Suppressor macrophage treated with lipopolysaccharide for 1 hour (primary cell): ENCODE measurements at places on chromosomes 11 and 22.
A peak's percentile ranks its signal among the peaks of the same experiment; 100 is the strongest.

DNA sequence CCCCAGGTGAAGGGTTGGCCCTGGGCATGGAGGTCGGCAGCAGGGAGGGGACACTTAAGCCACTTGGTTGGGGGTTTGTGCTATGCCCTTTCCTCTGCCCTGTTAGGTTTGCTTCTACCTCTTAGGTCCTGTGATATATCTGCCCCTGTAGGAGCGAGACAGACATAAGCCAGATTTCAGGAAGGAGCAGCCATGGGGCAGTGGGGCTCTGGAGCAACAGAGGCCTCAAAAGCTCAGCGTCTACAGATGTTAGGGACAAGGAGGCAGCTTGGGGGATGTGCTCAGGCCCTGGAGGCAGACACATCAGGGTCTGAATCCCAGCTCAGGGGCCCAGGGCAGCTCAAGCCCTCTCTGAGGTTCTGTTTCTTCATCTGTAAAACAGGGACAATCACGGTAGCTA lies 27.2 kb upstream of the KCNQ1OT1 start:
- no peak for DNase-seq

DNA sequence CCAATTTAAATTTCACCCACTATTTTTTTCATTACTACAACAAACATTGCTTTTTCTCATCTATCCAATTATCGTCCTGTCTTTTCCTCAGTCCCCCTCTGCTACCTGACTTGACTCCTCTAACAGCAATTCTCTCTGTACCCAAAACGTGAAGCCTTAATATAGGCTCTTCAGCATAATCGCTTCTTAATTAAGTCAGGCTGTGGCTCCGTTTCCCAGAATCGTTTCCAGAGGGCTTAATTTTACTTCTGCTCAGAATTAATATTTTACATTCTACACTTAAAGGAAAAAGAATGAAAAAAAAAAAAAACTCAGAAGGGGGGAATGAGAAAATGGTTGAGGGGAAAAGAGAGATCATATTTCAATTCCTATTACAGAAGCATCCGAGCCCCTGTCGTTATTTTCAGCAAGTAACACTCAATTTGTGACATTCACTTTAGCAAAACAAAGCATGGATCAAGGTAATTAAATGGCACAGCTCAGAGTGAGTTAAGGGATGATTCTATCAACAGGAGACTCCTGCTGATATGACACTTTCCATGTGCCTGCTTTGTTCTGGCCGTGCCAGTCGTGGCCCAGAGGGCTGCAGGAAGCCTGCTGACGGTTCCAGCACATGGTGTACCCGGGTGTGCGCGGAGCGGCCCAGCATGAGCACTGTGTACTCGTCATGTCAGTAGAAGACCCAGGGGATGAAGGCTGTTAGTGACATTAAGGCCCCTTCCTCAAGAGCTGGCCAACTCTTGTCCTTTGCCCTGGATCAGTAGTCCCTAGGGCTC lies 272.5 kb downstream of the NTM start:
- no peak for DNase-seq

- DNase-seq = no peak
Observed at GRCh38 chr11:2834503-2835273, 50.9 kb downstream of the CDKN1C start.

- peak; percentile 96 for DNase-seq
Observed at GRCh38 chr22:35648066-35649025, at the start of gene APOL6. TSS of gene APOL6 (plus strand) at chr22:35648446. CDS start at chr22:35656426, 7,980 bp downstream.

- DNase-seq = peak; percentile 50
Observed at GRCh38 chr22:24466716-24467328, 28.3 kb upstream of the UPB1 start.

DNA sequence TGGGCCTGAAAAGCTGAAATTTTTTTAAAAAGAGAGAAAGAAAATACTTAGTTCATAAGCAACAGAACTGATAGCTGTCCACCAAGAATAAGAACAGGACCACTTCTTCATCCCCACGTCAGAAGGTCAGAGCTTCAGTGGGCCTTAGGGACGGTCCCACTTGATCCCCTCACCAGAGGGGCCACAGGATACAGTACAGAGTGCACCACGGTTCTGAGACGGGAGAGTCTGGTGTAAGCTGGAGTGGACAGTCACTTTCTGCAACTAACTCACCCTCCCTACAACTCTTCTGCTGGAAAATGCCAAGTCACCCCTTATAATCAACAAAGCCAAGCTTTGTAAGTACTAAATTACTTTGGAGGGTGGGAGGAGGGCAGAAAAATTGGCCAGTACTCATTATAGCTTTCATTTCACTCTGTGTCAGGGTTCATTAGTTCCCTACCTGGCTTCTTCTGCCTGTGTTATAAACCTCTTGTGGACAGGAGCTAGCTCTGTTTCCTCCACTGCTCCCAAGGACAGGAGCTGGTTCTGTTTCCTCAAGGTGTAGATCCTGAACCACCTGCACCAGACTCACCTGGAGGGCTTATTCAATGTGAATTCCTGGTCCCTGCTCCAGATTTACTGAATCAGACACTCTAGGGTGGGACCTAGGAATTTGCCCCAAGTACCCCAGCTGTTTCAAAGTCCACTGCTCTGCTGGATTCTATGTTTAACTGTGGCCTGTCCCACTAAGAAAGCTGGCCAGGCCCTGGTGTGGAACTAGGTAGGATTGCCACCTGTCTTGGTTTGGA lies 39.6 kb downstream of the SCGB1A1 start:
- DNase-seq = no peak

DNA sequence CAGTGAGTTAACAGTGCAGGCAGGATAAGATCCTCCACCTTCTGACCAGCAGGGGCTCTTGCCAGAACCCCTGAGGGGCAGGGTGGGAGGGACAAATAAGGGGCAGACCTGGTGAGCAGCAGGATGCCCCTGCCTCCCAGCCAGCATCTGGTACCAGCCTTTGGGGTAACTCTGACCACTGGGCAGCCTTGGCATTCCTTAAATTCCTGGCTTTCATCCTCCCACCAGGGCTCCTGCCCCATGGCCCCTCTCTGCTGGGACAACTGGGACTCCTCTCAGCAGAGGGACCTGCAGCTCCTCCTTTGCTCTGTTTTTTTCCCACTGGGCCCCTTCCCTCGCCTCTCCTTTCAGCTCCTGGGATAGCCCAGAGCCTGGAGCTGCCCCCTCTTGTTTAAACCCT lies 98.0 kb upstream of the CD82 start:
- DNase-seq = no peak

DNA sequence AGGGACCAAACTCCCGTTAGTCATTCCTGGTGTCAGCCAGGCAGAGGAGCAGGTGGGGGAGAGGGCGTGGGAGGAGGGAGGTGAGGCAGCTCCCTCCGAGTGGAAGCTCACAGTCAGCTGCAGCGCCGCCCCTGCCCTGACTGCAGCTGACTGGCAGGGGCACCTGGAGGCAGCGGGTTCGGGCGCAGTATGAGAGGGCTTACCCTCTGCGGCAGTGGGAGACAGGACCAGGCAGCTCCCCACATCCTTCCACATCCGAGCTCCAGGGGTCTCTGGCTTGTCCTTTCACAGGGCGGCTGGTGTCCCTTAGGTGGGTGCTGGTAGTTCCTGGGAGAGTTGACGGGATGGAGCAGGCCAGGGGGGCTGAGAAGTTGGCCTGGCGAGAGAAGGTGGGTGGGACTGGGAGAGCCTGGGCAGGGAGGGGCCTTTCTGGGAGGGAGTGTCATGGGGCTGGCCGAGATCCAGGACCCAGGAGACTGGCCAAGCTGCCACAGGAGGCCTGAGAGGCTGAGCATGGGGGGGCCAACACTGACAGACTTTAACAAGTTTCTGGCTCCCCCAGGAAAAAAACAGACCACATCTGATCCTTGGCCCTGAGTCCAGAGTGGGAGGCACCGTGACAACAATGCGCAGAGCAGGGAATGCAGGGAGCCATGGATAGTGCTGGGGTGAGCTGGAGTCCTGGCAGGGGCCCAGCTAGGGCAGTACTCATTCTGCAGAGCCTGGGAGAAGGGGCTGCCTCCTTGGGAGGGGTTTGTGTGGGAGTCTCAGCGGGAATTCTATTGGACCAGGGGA lies 4.9 kb downstream of the ADORA2A start:
- no peak for DNase-seq

GRCh38 chr11:72924568-72925190 lies 110.5 kb downstream of the ATG16L2 start:
- DNase-seq = peak; percentile 48

DNA sequence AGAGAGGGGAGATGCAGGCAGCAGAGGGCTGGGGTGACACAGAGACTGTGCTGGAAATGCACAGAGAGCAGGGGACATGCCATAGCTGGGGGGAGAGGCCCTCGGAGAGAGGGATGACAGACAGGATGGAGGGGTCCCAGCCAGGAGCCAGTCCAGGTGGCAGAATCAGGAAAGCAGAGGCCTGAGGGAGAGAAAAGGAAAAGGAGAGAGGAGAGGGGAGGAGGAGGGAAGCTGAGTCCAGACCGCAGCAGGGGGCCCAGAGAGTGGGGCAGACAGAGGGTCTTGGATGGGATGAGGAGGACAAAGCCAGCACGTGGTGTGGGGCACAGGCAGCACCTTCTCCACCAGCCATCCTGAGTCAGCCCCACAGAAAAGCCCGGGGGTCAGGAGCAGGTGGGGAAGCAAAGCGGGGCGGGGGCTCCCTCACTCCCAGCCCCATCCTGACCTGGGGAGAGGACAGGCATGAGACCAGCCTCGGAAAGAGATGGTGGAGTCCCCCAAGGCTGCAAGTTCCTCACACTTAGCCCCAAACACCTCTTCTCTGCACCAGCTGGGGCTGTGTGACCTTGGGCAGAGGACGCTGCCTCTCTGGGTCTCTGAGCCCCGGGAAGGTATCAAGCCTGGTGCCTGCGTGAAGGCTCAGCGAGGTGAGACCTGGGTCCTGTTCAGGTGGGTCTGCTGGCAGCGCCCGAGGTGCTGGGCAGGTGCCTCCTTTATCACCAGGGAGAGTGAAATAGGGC lies 48.0 kb downstream of the IGLL1 start:
- DNase-seq = no peak

- no peak for DNase-seq
Observed at GRCh38 chr11:65648997-65649493, 11.1 kb downstream of the SIPA1 start.

DNA sequence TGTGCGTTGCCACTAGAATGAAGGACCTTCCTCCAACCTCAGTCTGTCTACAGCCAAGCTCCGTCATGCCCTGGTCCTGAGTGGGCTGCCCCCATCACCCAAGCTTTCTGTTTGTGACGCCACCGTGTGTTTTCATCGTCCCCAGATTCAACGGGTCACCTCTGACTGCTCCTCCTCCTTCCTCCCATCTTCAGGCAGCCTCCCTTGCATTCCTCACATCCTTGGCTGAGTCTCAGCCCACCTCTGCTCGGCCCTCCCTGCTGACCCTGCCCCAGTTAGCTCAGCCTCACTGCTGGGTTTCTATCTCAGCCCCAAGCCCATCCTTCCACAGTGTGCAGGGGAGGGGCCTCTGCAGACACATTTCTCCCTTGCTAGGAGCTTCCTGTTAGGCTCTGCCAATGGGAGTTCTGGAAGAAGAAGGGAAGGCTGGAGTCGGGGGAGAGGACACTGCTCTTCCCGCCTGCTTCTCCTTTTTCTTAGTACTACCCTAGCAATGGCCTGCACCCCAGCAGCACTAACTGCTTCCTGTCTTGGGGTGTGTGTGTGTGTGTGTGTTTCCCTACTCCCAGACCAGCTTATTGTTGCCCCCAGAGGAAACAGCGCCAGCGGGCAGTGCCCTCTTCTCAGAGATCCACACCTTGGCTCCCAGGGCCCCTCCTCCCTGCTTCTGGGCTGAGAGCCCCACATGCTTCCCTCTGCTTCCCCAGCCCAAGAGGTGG lies 5.2 kb downstream of the IFT27 start:
- peak; percentile 45 for DNase-seq

- no peak for DNase-seq
Observed at GRCh38 chr11:66886671-66887221, 29.9 kb downstream of the LRFN4 start.
